Psoas muscle (tissue), 8 donors: ENCODE measurements at places on chromosomes 4 and X. TPM values are rescaled to one million over a fixed set of nuclear protein-coding genes. Genes with fewer than 3 reads are reported as not detected.

The PNMA5 gene
- total RNA-seq, result not detected

The CORIN gene
- 0.09 TPM for total RNA-seq

GRCh38 chr4:851701-852430, 25.9 kb upstream of the CPLX1 start:
- no peak overlapping the region for H3K4me3 ChIP-seq
- DNase-seq, result peak; percentile 42
- no peaks in the 10 kb centered on the region for H3K27me3 ChIP-seq
- no peaks in the 10 kb centered on the region for H3K4me1 ChIP-seq
- peaks cover 45% of the 10 kb centered on the region for H3K36me3 ChIP-seq
- H3K27ac ChIP-seq, result no peak overlapping the region

The EGFL6 gene
- total RNA-seq, result not detected

The NDST4 gene
- not detected for total RNA-seq

GRCh38 chr4:90745176-90745575, 618.0 kb downstream of the CCSER1 start:
- no peaks in the 10 kb centered on the region for H3K36me3 ChIP-seq
- H3K27ac ChIP-seq, result no peak overlapping the region
- H3K4me1 ChIP-seq, result no peaks in the 10 kb centered on the region
- no peak overlapping the region for H3K4me3 ChIP-seq
- DNase-seq, result no peak

- peak overlapping the region; percentile 89 for H3K27ac ChIP-seq
- peaks cover 55% of the 10 kb centered on the region for H3K4me1 ChIP-seq
- no peak overlapping the region for H3K4me3 ChIP-seq
Observed at GRCh38 chr4:6772223-6772928, 10.2 kb upstream of the KIAA0232 start.

The ATOH1 gene
- total RNA-seq, result not detected

DNA sequence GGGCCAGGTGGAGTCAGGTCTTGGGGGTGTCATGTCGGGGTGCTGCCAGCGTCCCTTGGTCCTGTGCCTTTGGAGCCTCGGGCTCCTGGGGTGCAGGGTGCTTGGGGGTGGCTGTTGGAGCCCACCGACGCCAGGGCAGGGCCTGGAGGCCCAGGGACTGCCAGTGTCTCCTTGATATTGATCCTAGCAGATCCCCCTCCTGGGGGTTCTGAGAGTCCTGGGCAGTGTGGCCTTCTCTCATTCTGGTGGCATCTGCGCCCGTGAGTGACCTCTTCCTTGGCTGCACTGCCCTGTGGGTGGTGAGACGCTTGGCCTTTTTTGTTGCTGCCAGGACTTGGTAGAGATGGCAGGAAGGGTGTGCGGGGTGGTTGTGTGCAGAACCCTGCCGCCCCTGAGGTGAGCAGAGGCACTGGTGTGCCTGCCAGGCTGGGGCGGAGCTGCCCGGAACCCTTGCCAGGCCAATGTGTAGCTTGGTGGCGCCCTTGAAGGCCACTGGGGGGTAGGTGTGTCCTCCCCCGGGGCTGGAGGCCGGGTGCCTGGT, 7.0 kb downstream of the NAT8L start:
- H3K4me1 ChIP-seq, result no peaks in the 10 kb centered on the region
- H3K4me3 ChIP-seq, result no peak overlapping the region
- H3K27ac ChIP-seq, result no peak overlapping the region
- no peak for DNase-seq
- no peaks in the 10 kb centered on the region for H3K27me3 ChIP-seq
- H3K36me3 ChIP-seq, result no peaks in the 10 kb centered on the region

DNA sequence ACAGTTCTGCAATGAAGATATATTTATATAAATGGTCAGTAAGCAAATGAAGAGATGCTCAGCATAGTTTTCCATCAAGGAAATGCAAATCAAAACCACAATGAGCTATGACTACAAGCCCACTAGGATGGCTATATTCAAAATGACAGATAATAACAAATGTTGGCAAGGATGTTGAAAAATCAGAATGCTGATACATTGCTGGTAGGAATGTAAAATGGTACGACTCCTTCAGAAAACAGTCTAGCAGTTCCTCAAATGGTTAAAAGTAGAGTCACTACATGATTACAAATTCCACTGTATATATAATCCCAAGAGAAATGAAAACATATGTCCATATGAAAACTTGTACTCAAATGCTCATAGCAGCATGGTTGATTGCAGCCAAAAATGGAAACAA, 425.0 kb upstream of the ATOH1 start:
- H3K27me3 ChIP-seq, result no peaks in the 10 kb centered on the region
- H3K4me1 ChIP-seq, result no peaks in the 10 kb centered on the region
- no peak overlapping the region for H3K4me3 ChIP-seq
- no peak for DNase-seq
- no peak overlapping the region for H3K27ac ChIP-seq

The VGLL1 gene
- not detected for total RNA-seq

The RASL11B gene
- total RNA-seq, result not detected

The ASB11 gene
- 53.4 TPM for total RNA-seq

The TCEAL7 gene
- total RNA-seq, result 1.2 TPM

The NAT8L gene
- 7.2 TPM for total RNA-seq

The CBLL2 gene
- total RNA-seq, result not detected

GRCh38 chr4:181962321-181962720, 280.9 kb upstream of the TENM3 start:
- no peak overlapping the region for H3K4me3 ChIP-seq
- no peak overlapping the region for H3K27ac ChIP-seq
- no peaks in the 10 kb centered on the region for H3K27me3 ChIP-seq
- H3K36me3 ChIP-seq, result no peaks in the 10 kb centered on the region
- H3K4me1 ChIP-seq, result no peaks in the 10 kb centered on the region
- no peak for DNase-seq

The F8 gene
- total RNA-seq, result 13.5 TPM

DNA sequence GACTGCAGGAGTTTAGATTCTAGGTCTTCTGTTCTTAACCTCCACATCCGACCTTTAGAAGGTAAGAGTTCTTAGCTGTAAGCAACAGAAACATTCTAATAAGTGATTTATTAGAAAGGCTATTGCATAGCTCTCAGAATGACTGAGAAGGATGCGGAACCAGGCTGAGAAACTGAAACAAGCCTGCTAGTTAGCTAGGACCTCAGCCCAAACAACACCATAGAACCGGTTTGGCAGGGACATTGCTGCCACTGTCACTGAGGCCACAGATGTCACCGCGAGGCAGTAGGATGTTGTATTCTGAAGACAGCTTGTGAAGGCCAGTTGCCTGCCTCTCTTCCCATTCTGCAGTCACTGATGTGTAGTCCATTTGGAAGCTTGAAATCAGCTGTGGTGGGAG, 160.0 kb upstream of the ARX start:
- H3K4me1 ChIP-seq, result no peaks in the 10 kb centered on the region
- H3K27ac ChIP-seq, result no peak overlapping the region
- H3K4me3 ChIP-seq, result no peak overlapping the region
- H3K27me3 ChIP-seq, result no peaks in the 10 kb centered on the region
- no peak for DNase-seq
- no peaks in the 10 kb centered on the region for H3K36me3 ChIP-seq

DNA sequence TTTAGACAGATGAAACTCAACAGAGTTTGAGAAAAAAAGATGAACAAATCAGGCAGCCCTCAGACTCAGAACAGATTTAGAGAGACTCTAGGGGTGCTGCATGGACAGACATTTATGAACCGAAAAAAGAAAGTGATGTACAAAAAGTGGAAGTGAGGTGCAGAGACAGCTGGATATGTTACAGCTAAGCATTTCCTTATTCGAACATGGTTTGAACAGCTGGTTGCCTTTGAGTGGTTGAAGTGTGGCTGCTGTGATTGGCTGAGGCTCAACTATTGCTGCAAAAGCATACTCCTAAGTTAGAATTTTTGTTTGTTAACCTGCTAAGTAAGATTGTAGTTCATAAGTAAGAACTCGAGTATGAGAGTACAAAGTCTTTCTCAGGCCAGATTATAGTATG, 331.5 kb upstream of the PABPC4L start:
- H3K4me3 ChIP-seq, result no peak overlapping the region
- H3K27me3 ChIP-seq, result no peaks in the 10 kb centered on the region
- no peaks in the 10 kb centered on the region for H3K4me1 ChIP-seq
- H3K36me3 ChIP-seq, result no peaks in the 10 kb centered on the region

DNA sequence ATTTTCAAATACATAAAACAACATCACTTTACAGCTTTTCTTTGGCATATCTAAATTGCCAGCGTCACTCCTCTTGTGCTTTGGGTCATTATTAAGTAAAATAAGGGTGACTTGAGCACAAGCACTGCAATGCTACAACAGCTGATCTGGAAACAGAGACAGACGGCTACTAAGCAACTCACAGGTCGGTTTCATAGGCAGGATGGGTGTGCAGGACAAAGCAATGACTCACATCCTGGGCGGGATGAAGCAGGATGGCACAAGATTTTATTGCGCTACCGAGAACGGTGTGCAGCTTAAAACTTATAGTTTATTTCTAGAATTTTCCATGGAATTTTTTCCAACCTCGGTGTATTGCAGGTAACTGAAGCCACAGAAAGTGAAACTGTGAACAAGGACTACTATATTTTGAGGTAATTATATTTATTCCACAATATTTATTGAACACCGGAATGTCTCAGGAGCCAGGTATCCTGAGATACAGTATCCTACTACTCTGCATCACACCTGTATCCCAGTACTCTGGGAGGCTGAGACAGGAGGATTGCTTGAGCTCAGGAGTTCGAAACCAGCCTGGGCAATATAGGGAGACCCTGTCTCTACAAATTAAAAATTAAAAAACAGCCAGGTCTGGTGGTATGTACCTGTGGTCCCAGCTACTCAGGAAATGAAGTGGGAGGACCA, 215.5 kb downstream of the APBB2 start:
- DNase-seq, result no peak
- no peaks in the 10 kb centered on the region for H3K36me3 ChIP-seq
- no peaks in the 10 kb centered on the region for H3K4me1 ChIP-seq
- no peak overlapping the region for H3K4me3 ChIP-seq
- H3K27ac ChIP-seq, result no peak overlapping the region

The NUP62CL gene
- not detected for total RNA-seq

DNA sequence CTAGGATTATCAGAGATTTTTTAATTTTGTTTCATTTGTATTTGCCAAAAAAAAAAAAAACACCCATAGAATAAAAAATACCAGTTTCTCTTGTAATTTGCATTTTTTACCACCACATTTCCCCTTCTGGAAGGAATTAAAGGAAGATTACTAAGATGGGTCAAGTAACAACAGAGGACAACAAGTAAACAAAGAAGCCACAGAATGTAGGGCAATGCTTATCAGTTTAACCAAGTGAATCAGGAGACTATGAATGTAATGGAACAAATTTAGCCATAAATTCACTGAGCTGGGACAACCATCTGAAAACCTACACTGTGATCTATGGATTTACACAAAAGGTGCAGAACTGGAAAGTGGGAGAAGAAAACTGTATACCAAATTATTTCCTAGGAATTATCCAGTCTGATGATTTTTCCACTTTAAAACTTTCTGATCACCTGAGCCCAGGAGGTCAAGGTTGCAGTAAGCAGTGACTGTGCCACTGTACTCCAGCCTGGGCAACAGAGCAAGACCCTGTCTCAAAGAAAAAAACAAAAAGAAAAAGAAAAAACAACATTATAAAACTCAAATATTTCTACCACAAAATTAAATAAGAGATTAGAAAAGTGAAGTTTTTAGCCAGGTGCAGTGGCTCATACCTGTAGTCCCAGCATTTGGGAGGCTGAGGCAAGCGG, 32.4 kb downstream of the LRBA start:
- no peaks in the 10 kb centered on the region for H3K36me3 ChIP-seq
- no peak overlapping the region for H3K4me3 ChIP-seq
- no peaks in the 10 kb centered on the region for H3K27me3 ChIP-seq
- H3K27ac ChIP-seq, result no peak overlapping the region

The GUCY1A1 gene
- 6.8 TPM for total RNA-seq

The AKAP4 gene
- not detected for total RNA-seq

DNA sequence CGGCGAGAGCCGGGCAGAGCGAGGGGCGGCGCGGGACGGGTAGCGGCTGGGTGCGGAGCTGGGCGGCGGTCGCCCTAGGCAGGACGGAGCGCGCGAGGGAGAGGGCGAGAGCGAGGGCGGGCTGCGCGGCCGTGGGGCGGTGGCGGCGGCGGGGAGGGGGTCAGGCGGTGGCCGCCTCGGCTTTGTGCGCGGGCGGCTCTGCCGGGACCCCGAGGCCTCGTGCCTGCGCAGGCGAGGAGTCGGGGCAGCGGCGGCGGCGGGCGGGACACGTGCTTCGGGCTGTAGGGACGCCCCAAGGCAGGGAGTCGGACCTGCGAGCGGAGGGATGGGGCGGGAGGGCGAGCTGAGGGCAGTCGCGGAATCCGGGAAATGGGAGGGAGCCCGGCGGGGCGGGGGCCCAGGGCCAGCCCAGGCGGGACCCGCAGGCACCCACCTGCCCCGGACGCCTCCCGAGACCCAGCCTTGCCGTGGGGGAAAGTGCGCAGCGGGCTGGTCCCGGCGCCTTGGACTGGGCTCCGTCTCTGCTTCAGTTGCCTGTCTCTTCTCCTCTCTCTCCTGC, 465 bp downstream of the BMPR1B start:
- H3K4me1 ChIP-seq, result no peaks in the 10 kb centered on the region
- H3K27me3 ChIP-seq, result no peaks in the 10 kb centered on the region
- no peaks in the 10 kb centered on the region for H3K36me3 ChIP-seq
- DNase-seq, result peak; percentile 37

- no peaks in the 10 kb centered on the region for H3K36me3 ChIP-seq
- H3K27me3 ChIP-seq, result no peaks in the 10 kb centered on the region
- H3K4me3 ChIP-seq, result no peak overlapping the region
- no peak for DNase-seq
- no peak overlapping the region for H3K27ac ChIP-seq
- H3K4me1 ChIP-seq, result peaks cover 14% of the 10 kb centered on the region
Observed at GRCh38 chr4:24266951-24267722, 317.2 kb downstream of the DHX15 start.

GRCh38 chrX:112211459-112211858, 128.9 kb upstream of the TRPC5 start:
- no peak overlapping the region for H3K4me3 ChIP-seq
- no peak overlapping the region for H3K27ac ChIP-seq
- no peaks in the 10 kb centered on the region for H3K4me1 ChIP-seq
- no peaks in the 10 kb centered on the region for H3K36me3 ChIP-seq
- no peak for DNase-seq

The DGKQ gene
- 3.4 TPM for total RNA-seq

GRCh38 chr4:124483048-124483906, 229.3 kb downstream of the ANKRD50 start:
- no peak overlapping the region for H3K4me3 ChIP-seq
- no peaks in the 10 kb centered on the region for H3K36me3 ChIP-seq
- H3K4me1 ChIP-seq, result no peaks in the 10 kb centered on the region
- DNase-seq, result no peak
- H3K27ac ChIP-seq, result no peak overlapping the region

The AMBN gene
- not detected for total RNA-seq

GRCh38 chr4:187840814-187841213, 154.8 kb upstream of the ZFP42 start:
- no peaks in the 10 kb centered on the region for H3K36me3 ChIP-seq
- DNase-seq, result no peak
- no peaks in the 10 kb centered on the region for H3K27me3 ChIP-seq
- no peak overlapping the region for H3K4me3 ChIP-seq

DNA sequence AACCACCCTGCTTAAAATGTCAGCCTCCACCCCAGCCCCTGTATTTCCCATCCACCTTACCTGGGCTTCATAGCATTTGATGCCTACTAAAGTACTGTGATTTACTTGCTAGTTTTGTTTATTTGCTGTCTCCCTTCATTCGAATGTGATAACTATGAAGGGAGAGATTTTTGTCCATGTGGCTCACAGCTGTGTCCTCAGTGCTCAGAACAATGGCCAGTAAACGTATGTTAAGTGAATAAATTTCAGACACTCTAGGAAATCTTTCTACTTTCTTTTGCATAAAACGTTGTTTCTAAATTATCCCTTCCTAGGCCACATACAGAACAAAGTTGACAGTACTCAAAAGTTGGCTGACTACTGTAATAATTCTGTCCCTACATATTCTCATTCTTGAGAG, 114.7 kb upstream of the OTUD4 start:
- no peak for DNase-seq
- H3K27me3 ChIP-seq, result no peaks in the 10 kb centered on the region
- H3K36me3 ChIP-seq, result no peaks in the 10 kb centered on the region
- no peak overlapping the region for H3K4me3 ChIP-seq
- H3K4me1 ChIP-seq, result peaks cover 5% of the 10 kb centered on the region
